ENCODE measurements at places on chromosomes 11 and 22.
A peak's percentile ranks its signal among the peaks of the same experiment; 100 is the strongest.

- no peak for DNase-seq
Observed at GRCh38 chr11:85096939-85097338, 530.2 kb downstream of the DLG2 start.

GRCh38 chr11:94796863-94797262, 28.7 kb downstream of the AMOTL1 start:
- no peak for DNase-seq

DNA sequence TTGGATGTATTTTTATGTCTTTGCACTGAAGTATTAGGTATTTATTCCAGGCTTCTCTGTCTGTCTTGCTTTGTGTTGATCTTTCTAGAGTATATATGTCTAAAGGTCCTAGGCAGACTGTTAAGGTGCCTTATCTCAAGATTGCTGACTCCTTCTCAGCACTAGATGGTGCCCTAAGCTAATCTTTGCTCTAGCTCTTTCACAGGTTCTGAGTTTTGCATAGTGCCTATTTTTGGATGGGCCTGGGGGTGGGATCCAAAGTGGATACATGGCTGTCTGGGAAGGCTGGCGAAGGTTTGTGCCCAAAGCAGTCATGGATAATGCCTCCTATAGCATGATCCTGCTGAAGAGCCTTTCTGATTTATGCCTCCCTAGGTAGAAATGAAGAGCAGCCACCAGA, 154.9 kb downstream of the TRPC6 start:
- DNase-seq: no peak

- DNase-seq: no peak
Observed at GRCh38 chr11:80726236-80726635, 1285.4 kb upstream of the TENM4 start.

DNA sequence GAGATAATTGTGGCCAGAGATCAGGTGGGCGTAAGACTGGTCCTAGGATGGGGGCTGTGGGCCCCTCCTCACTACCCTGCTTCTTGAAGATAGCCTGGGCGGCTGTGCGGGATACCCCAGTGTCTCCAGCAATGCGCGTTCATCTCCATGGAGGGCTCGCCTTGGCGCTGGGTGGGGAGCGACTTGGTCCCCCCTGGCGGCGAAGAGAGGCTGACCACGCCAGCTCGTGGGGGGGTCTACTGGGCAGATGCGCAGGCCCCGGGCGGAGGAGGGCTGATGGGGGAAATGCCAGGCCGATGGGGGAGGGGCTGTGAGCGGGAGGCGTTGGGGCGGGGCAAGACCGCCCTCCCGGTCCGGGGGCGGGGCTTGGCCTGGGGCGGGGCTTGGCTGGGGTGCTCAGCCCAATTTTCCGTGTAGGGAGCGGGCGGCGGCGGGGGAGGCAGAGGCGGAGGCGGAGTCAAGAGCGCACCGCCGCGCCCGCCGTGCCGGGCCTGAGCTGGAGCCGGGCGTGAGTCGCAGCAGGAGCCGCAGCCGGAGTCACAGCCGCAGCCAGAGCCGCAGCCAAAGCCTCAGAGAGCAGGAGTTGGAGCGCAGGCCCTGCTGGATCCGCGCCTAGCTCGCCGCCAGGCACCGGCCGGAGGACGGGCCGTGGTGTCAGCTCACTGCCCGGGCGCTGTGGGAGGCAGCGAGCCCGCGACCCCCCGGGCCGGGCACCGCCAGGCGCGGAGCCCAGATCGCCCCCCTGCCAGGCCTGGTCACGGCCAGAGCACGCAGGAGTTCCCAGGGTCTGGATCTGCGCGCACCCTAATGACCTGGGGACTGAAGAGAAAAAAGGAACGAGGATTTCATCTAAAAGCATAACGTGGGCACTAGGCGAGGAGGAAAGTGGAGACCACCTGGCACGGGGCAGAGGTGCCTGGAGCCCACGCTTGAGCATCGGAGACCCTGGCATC, at the start of gene SLC35E4:
TSS of gene SLC35E4 (plus strand) at position 509 of the 953 bp plus-strand sequence. CDS start 670 bp downstream, outside the sequence.
- peak; percentile 8 for DNase-seq

- DNase-seq: no peak
Observed at GRCh38 chr22:40813912-40814315, 5.2 kb downstream of the SLC25A17 start.

- no peak for DNase-seq
Observed at GRCh38 chr22:33400061-33400840, 342.1 kb upstream of the SYN3 start.

DNA sequence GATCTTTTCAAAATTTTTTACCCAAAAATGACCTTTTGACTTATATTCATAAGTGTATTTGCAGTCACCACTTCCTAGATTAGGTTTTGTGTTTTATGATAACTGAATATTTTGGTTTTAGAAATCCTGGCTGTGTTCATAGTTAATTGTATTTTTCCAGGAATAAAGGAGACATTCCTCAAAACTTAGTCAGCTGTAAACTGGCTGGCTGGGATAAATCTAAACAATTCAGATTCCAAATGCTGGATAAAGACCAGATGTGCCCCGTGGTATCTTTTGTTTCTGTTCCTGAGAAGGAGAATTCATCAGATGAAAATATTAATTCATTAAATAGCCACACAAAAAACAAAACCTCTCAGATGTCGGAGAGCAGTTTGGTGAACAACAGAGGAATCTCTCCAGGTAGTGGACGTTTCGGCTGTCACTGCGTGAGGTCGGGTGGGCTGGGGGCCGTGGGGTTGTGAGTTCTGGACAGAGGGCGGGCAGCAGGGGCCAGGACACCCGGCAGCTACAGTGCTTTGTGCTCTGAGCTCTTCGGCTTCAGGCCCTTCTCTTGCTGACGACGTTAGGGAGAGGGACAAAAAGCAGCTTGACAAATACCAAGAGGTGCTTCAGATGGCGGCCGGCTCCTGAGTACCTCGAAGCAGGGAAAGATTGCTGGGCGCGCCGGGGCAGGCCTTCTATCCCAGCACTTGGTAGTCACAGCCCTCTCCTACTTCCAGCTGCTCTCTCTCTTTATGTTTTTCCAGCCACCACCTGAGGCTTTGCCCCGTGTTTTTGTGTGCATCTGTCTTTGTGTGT, 24.6 kb downstream of the MOV10L1 start:
- peak; percentile 0 for DNase-seq

DNA sequence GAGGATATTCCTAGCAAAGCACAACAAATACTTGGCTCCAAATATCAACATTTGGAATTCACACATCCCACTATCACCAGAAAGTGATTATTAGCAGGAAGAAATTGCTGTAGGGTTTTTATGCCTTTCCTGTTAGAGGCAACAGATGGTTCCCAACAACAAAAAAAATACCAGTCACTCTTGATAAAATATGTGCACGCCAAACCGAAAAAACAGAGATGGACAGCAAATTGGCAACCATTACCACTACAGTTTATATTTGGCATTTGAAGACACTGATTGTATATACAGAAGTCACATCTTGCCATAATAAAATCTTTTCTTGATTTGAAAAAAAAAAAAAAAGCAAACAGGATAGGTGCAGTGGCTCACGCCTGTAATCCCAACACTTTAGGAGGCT, 78.2 kb downstream of the TMPRSS5 start:
- no peak for DNase-seq

DNA sequence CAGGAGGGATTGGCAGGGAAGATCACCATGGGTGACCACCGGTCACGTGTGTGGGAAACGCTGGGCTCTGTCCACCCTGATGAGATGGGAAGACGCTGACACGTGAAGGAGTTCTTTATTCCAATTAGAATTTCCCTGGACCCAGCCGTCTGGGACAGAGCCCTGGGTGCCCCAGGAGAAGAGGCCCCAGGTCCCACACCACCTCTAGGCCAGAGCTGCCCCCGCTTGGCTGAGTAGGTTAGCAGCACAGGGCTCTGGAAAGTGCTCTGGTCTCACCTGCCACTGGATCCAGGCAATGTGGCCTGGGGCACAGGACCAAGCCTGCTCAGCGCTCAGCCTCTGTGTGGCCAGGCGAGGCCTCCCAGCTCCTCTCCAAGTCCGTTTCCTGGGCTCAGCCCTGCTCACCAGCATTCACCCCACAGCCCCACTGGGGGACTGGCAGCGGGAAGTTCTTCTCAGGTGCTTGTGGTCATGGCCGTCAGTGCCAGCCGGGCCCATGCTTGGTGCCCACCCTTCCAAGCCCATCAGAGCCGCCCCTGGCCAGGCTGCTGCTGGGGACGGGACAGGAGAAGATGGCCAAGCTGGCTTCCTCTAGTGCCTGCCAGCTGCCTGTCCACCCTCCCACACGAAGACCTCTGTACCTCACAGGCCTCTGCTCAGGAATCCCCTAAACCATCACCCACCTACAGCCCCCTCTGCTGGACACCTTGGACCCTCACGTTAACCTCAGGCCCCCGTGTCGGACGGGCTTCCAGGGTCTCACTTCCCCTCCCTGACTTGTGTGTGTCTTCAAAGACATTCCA, 62.5 kb upstream of the FGF3 start:
- no peak for DNase-seq

DNA sequence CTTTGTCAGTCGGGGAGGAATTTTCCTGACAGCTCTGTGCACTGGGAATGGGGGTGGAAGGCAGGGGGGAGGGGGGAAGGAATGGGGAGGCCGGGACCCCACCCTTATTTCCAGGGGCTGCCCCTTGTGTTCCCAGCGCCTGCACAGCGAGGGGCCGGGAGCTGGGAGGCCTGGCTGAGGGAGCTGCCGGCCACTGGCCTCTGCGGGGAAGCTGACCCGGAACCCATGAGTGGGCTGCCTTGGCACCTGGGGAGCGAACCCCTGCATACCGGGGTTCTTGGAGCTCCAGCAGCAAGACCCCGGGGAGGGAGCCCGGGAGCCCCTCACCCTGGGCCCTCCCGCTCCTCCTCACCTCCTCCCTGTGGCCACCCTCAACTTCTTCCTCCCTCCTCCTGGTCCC, 3.5 kb downstream of the H19 start:
- DNase-seq: no peak

GRCh38 chr11:129853518-129854231, 38.0 kb downstream of the TMEM45B start:
- DNase-seq: peak; percentile 86

- DNase-seq: no peak
Observed at GRCh38 chr11:105073456-105074165, 28.5 kb upstream of the CARD16 start.

- no peak for DNase-seq
Observed at GRCh38 chr22:35617137-35617755, at the start of gene MB. TSS of gene MB (minus strand) at chr22:35617329. CDS start at chr22:35617257, 72 bp downstream.

- no peak for DNase-seq
Observed at GRCh38 chr11:17798716-17799115, 64.1 kb downstream of the KCNC1 start.
